ENCODE measurements at places on chromosomes 6 and 20.

- no peak for DNase-seq
Measured at GRCh38 chr20:19823971-19824370, 65.9 kb downstream of the RIN2 start.

- DNase-seq, result no peak
Measured at GRCh38 chr6:1572892-1573291, 36.8 kb upstream of the FOXC1 start.

DNA sequence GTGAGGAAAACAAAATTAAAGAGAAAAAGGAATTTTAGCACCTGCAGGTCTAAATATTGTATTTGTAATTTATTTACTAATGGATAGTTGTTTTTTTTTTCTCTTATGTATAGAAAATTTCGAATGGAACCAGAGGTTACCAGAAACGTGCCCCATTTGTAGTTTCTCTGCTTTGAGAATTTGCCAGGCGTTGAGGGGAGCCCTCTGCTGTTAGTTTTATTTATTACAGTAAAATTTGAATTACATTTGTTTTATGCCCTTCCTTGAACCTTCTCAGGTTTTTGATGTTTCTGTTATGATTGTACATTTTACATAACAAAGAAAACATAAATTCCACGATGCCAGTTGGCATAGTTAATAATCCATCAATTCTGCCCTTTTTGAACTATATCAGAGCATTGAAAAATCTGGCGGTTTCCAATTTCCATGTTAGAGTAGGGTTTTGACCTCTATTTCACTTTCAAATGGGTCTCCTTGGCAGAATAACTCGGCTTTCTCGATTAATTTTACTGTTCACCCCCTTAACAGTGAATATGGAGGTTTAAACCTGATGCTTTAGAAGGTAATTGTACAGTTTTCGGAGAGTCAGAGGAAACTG, 35.1 kb upstream of the RFPL4B start:
- DNase-seq, result peak; percentile 69

GRCh38 chr20:13659288-13659687, 20.6 kb upstream of the TASP1 start:
- no peak for DNase-seq

GRCh38 chr20:54474866-54475265, 527 bp upstream of the DOK5 start:
- DNase-seq, result no peak

DNA sequence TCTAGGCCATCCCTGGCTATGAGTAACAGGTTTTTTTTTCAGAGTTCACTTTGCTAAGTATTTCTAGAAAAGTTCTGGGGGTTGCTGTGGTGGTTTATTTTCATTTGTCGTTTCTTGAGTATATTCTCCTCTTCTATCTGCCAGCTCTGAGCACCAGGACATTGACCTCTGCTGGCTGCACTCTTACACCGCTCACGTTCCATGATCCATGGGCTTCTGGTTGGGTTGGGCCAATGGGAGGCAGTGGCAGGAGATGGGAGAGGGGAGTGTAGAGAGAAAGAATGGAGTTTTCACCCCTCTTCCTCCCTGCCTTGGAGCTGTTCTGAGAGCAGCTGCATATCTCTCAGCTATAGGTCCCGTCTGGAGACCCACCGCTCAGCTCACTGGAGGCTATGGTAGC, 161.0 kb upstream of the ATXN1 start:
- no peak for DNase-seq

DNA sequence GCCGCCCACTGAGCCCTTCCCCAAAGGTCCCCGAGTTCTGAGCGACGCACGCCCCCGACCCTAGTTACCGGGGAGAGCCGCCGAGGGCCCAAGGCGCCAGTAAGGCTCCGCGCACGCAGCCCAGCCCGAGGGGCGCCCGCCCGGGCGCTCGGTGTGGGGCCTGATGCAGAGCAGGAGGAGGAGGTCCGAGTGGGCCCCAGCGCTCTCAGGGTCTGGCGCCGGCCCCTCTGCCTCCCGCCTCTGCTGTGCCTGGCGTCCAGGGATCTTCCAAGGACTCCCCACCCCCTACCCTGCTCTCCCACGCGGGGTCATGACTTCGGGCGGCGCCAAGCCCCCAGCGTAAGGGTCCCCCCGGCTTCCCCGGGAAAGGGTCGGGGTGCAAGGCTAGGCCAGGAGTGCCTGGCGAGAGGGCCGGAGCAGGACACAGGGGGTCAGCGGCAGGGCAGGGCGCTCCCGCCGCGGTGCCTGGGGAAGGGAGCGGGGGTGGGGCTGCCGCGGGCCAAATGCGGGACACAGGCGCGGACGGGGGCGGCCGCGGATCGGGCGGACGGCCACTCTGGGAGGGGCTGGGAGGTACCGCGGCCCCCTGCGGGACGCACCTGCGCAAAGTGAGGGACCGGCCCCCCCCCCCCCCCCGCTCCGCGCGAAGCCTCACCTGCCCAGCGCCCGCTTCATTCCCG, 637 bp downstream of the ABHD12 start:
- DNase-seq, result peak; percentile 78

DNA sequence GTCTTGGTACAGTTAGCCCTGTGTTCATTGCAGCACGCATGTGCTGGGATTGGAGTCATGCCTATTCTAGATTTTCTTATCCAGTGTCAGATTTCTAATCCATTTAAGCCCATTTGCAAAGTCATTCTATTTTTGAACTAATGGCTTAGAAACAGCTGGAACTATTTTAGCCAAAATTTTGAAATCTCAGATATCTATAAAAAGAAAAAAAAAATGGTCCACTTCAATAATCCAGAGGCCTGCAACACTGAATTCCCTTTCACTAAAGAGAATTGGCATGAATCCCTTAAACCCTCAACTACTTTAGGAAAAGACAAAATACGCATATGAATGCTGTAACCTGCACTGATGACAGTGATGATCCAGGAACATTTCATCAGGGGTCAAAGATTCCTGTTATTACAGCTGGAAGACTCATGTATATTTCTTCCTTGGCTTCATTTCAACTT, 1.5 kb downstream of the COL21A1 start:
- DNase-seq, result no peak

DNA sequence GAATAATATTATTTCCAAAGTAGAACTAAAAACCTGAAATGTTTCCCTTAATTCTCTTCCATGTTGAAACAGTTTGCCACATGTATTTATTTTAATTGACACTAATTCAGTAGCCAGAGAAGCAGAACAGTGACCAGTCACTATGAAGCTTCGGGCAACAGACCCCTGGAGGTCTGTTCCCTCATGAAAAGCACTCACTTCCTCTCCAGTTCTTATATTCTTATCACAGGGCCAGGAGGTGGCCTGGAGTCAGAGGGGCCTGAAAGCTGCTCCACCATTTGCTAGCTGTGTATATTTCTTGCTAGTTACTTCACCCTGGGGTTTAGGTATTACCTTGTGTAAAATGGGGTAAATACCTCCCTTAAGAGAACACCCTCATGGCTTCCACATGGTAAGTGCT, 49.1 kb downstream of the MAP7 start:
- no peak for DNase-seq
